Stimulated activated CD8-positive, alpha-beta memory T cell treated with anti-CD3 and anti-CD28 coated beads, Interleukin-7, amount 100 ng/mL, for 1 hour (primary cell): ENCODE measurements at places on chromosomes 5 and 9.

- no peak for DNase-seq
Observed at GRCh38 chr5:178766936-178767912, 36.8 kb upstream of the ZNF354A start.

DNA sequence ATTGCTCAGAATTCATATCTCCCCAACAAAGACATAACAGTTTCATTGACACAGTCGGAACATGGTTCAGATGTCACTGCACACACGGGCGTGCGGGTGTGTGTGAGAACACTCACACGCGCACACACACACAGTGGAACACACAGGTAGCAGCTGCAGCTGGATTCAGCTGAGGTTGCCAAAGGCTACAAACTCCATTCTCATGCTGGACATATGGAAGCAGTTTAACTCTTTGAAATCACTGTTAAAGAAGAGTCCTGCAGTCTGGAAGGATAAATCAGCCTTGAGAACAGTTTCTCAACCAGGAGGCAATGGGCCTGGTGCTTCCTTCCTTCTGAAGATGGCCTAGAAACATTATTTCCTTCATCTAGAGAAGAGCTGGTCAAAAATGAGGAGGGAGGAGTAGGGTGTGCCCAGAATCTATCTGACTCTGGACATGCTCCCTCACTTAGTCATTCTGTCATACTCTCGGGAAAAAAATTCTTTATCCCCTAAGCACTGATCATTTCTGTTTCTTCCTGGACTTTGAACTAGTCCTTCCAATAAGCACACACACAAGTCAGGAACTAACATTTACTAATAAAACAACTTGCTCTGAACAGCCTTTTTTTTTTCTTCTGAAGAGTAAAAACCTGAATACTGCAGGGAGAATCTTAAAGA is 160.6 kb downstream of the ZDHHC21 start:
- DNase-seq: no peak

- DNase-seq: no peak
Observed at GRCh38 chr9:88781628-88782391, 209.5 kb upstream of the S1PR3 start.

GRCh38 chr5:132002757-132003156 is 8.7 kb downstream of the ACSL6 start:
- no peak for DNase-seq

DNA sequence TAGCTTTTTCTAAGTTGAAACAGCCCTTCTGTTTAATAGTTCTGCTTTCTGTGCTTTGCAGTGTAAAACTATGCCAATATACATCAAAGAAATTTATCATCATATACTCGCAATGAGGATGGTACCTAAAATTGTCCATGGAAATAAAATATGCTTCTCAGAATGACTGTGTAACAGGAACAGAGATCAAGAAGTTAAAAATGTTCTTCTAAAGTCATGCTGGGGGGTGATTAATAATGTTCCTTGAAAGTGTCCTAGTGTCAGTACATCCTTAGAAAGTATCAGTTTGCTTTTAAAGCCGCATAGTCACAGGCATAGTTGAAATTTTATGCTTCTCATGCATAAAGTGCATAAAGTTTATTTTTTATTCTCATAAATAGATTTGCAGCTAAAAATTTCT is 4.0 kb upstream of the LRRC70 start:
- DNase-seq: no peak

GRCh38 chr9:88807426-88807825 is 183.8 kb upstream of the S1PR3 start:
- no peak for DNase-seq

DNA sequence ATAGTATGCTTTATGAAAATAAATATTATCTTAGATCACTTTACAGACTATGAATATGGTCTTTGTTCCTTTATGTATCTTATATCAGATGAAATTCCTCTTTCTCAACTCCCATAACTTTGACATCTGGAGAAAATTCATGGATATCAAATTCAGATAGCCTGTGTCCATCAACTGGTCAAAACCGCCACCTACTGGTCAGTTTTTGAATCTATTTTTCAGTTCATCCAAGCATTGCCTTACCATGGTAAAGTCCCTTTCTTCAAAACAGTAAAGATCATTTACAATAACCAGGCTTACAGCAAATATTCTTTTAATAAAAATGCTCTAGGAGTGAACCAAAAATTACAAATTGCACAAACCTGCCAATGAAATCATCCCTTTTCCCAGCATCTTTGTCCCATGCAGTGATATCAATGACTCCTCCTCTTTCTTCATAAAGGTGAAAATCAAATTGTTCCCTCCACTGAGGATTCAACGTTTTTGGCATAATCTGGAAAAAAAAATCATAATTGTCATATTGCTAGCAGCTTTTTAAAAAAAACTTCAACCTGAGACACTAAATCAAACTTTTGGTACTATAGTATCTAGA is 290.5 kb downstream of the SLF1 start:
- no peak for DNase-seq

DNA sequence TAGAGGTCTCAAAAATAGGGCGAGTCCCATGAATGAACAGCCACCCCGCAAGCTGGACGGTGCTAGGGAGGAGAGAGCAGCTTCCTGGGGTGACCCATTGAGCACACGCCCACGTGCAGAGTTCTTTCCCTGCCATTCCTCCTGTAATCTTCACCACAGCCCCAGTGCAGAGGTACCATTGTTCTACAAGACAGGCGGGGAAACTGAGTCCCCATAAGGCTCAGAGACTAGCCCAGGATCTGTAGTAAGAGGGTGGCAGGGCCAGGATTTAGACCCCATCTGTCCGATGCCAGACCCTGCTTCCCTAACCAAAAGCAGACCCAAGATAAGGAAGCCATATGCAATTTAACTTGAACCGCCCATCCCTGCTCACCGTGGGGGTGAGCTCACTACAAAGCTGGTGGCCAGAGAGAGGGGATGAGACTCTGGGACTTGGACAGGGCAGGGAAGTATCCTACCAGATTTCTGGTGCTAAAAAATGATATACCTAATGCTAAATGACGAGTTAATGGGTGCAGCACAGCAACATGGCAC is 36.7 kb upstream of the ORM1 start:
- DNase-seq: no peak

GRCh38 chr9:19924080-19924479 is 135.2 kb upstream of the SLC24A2 start:
- no peak for DNase-seq

- no peak for DNase-seq
Observed at GRCh38 chr5:157984611-157985010, 125.7 kb upstream of the CLINT1 start.

DNA sequence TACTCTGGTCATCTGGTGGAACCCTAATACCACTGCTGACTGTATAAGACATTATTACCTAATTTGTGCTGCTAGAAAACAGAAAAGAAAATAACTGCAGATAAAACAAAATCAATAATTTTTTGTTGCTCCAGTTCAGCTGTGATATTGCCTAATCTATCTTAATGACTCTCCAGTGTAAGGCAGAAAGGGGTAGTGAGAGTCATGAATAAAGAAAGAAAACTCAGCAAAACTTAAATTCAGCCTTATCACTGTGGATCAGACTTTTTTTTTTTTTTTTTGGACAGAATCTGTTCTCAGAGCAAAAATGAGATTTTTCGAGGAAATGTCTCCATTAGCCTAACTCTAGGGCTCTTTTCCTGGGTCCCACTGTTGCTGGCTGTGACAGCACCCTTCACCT is 1.1 kb upstream of the DOCK2 start:
- no peak for DNase-seq

DNA sequence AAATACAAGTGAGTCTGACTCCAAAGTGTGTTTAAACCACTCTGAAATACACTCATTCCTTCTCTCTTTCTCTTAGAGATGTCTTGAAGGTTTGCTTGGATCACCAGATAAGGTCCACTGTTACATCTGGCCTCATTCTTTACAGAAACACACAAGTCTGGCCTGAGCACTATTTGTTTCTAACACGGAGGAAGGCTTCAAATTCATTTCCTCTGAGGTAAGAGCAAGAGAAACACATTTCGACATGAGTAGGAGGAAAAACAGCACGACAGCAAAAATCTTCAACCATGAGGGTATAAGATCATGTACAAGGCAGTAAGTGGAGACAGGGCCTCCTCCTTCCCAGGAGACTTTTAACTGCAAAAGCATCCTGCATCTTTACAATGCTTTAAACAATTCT is 8.0 kb downstream of the SIL1 start:
- no peak for DNase-seq

DNA sequence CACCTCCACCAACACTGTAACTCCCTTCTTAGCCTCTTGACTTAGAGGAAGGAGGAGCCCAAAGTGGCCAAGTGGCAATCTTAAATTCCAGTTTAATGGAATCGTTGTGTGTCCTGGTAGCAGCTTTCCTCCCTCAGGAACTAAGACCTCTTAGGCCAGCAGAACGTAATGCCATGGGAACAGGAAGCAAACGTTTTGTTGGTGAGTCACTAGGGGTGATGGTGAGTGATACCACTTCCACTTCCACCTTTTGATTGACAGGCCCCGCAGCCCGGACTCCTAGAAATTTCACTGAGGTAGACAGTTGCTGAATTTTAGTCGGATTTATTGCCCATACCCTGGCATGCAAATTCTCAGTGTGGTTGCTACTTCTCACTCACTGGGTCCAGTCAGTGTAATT is 94.2 kb upstream of the FBN2 start:
- DNase-seq: no peak

- no peak for DNase-seq
Observed at GRCh38 chr5:95526871-95527270, 27.9 kb downstream of the SKIC3 start.

- no peak for DNase-seq
Observed at GRCh38 chr5:160675988-160676387, 176.0 kb downstream of the ATP10B start.

- no peak for DNase-seq
Observed at GRCh38 chr9:32741706-32742105, 41.6 kb upstream of the TMEM215 start.

DNA sequence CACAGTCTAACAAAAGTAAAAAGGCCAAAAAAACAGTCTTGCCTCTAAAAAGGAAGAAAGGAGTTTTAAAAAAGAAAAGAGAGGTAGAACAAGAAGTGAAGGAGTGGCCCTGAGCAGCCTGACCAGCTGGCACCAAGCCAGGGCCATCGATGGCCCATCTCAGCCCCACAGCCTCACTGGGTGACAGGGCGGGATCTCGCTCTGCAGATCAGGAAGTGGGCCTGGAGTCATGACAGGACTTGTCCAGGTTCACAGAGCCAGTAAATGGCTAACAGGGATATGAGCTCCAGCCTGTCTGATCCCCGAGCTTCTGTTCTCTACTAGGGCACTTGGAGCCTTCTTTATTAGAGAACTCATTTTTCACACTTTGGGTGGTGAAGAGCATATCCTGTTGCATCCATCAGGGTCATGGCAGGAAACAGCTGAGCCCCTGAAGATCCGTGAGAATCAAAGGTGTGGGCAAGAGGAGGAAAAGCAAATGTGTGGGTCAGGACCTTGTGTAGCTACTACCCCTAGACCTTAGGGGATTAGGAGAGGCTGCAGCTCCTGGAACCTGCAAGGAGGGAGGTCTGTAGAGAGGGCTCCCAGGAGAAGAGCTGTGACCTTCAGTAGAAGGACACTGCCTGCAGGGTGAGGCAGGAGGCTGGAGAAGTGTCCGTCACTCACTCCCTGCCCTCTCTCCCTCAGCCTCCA is 299.0 kb upstream of the MSX2 start:
- no peak for DNase-seq

DNA sequence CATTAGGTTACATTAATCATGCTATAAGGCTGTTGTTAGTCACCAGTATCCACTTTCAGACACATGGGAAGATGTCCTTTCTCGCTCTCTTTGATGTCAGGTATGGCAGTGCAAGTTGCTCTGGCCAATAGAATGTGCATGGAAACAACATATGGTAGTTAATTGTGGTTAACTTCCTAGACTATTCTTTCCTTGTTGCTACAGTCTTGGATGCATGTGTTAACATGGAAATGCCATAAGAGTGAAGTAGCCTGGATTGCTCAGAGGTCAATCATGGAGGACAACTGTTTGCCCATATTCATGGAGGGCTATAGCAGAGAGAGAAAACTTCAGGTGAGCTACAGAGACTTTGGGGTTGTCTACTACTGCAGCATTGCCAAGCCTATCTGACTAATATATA is 245.8 kb upstream of the GAS1 start:
- no peak for DNase-seq

GRCh38 chr9:134642385-134643181 is 980 bp downstream of the COL5A1 start:
- DNase-seq: no peak

GRCh38 chr9:99445920-99446319 is 223.8 kb downstream of the SEC61B start:
- DNase-seq: no peak

GRCh38 chr5:14123974-14124482 is 19.1 kb upstream of the TRIO start:
- no peak for DNase-seq

GRCh38 chr9:113600871-113601614 is 137.5 kb downstream of the RGS3 start:
- DNase-seq: no peak

GRCh38 chr9:78606001-78606379 is 309.1 kb downstream of the PSAT1 start:
- no peak for DNase-seq

DNA sequence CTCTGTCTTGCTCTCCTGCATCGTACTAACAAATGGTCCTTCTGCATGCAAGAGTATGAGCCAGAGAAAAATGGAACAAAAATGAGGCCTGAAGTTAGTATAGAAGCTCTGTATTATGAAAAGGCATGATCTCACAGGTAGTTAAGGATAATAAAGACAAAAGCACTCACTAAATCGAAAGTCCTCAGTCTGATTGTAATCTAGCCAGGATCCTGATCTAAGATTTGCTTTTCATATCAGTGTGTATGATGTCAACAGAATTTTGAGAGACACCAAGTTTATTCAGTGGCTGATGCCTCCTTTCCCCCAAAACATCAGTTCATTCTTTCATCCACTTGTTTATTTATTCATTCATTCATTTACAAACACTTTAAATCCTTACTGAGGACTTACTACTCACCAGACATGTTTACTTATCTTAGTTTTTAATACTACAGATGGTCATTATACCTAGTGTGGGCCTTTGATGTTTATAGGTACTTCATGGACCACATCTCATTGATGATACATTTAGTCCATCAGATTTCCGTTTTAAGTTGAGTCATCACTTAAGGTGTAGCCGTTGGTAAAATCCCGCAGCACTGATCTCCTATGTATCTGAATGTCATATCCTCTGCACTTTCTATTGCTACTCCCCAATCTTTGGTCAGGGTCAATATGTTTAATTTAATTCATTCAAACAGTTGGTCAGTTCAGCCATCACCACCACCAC is 105.2 kb upstream of the DHFR start:
- no peak for DNase-seq

GRCh38 chr9:107919263-107919662 is 429.7 kb upstream of the KLF4 start:
- no peak for DNase-seq
